ENCODE measurements at places on chromosomes 4 and X.

GRCh38 chrX:154317391-154317995 is 21.9 kb downstream of the TKTL1 start:
- DNase-seq: no peak

GRCh38 chrX:150200820-150201287 is 162.3 kb upstream of the MAMLD1 start:
- DNase-seq: peak; percentile 92

DNA sequence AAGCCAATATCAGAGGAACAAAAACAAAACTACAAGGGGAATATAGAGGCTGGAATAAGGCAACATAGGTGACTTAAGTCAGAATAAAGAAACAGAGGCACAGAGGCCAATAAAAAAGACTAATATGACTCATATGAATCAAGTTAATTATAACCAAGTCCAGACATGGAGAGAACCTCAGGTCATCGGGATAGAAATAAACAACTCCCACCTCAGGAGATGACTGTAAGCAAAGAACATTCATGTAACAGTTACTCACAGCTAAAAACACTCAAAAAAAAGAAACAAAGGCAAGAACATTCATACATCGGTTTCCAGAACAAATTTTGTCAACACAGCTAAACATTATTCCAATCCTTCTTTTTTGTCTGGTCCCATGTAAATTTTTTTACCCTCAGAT is 60.3 kb upstream of the RXFP1 start:
- DNase-seq: no peak

DNA sequence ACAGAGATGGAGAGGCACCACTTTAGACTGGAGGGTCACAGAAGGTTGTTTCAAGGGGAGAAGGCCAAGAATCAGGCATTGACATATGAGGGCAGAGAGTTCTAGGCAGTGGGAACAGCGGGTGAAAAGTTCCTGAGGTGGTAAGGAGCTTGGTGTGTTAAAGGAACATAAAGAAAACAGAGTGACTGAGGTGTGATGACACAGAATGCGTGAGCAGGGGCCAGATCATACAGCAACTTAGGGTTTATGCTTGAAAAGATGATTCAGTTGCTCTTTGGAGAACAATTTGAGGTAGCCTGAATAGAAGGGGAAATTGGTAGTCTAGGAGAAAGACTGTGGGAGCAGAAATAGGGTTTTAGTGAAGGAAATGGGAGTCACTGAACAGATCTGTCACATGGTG is 179.2 kb downstream of the AMELX start:
- no peak for DNase-seq

DNA sequence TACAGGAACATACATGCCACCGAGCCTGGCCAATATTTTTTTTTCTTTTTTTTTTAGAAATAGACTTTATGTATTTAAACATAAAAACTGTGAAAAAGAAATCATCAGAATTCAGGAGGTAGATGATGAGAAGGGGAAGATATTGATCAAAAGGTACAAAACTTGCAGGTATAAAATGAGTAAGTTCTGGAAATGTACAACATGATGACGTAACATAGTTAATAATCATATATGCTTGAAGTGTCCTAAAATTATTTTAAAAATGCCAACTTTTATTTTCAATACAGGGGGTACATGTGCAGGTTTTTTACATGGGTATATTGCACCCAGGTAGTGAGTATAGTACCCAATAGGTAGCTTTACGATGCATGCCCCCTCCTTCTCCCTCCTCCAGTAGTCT is 337.6 kb downstream of the GRID2 start:
- no peak for DNase-seq

GRCh38 chrX:150573702-150574101 is 5.3 kb downstream of the MTM1 start:
- DNase-seq: no peak

- DNase-seq: no peak
Observed at GRCh38 chr4:105417624-105418023, 56.2 kb downstream of the PPA2 start.

DNA sequence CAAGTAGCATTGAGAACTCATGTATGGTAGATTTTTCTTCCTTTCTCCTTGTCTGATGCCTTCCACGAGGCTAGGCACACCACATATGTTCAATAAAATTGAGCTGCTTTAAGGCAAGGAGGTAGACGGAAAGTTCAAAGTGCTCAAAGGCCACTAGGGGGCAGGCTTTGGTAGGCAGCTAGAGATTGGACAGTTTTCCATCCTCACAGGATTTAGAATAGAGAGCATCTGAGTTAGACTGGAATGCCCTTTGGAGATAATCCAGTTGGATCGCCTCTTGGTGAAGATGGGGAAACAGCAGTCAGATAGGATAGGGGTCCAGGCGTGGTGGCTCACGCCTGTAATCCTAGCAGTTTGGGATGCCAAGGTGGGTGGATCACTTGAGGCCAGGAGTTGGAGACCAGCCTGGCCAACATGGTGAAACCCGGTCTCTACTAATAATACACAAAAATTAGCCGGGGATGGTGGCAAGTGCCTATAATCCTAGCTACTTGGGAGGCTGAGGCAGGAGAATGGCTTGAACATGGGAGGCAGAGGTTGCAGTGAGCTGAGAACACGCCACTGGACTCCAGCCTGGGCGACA is 30.4 kb downstream of the ELF4 start:
- DNase-seq: peak; percentile 39

GRCh38 chr4:60500810-60501209 is 699.3 kb upstream of the ADGRL3 start:
- DNase-seq: no peak

GRCh38 chrX:2609431-2610238 is 81.5 kb upstream of the CD99 start:
- no peak for DNase-seq

DNA sequence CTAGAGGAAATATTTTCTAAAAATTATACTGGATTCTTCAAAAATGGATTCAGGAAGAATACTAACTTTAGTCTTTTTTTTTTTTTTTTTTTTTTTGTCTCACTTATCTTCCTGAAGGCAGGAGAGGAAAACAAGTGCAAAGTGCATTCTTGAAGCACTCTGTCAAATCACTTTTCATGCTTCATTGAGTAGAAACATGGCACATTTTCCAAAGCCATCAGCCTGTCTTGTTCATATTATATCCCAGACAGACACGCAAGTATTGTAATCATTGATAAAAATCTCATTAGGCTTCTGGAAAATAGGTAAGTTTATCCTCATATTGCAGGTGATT is 1.2 kb downstream of the BBS12 start:
- DNase-seq: no peak

- DNase-seq: no peak
Observed at GRCh38 chr4:12973522-12973921, 510.6 kb downstream of the RAB28 start.

DNA sequence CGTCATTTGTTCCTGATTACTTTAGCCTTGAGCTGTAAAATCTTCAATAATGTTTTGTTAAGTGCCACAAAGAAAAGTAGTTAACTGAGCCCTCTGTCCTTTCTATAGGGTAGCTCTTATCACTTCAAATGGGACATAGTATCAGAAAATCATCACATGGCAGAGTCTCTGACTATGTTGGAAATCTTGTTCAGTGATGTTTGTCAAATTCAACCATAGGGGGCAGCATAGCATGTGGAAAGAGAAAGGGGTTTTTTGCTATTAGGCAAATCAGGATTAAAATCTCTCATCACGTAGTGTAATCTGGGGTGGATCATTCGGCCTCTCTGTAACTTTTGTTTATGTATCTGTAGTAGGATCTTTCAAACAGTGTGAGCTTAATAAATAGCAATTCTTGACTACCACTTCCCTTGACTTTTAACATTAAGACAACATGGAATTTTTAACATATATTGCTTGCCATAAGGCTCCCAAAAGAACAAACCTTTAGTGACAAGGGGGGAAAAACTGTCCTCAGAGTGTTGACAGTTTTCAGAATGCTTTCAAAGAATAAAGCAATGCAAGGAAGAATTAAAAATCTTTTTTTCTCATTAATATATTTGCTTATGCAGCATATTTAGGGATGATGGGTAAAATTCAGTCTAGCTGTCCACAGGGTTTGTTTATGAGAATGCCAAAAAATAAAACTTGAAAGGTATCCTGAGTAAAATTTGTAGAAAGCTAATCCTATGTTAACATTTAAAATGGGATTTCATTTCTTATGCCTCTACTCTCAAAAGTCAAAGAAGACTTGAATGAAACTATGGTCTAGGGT is 127.2 kb downstream of the FBXW7 start:
- no peak for DNase-seq

DNA sequence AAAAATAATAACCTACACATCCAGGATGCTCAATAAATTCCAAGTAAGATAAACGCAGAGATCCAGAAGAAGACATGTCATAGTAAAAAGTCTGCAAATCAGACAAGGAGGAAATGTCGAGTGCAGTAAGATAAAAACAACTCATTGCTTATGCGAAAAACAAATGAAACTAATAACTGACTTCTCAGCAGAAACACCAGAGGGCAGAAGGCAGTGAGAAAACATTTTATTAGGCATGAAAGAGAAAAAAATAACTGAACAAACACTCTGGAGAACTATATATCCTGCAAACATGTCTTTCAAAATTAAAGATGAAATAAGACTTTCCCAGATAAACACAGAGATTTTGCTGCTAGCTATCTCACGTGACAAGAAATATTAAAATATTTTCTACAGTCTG is 201.3 kb upstream of the CTSO start:
- DNase-seq: no peak

DNA sequence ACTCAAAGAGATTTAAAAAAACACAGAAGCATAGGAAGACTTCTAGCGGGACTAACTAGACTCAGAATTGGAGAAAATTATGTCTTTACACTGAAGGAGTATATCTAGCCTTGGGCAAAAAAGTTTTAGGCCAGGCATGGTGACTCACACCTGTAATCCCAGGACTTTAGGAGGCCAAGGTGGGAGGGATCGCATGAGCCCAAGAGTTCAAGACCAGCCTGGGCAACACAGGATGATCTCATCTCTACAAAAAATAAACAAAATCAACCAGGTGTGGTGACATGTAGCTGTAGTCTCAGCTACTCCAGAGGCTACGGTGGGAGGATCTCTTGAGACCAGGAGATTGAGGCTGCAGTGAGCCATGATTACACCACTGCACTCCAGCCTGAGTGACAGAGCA is 99.5 kb downstream of the NEUROG2 start:
- no peak for DNase-seq

- DNase-seq: no peak
Observed at GRCh38 chr4:74223801-74224200, 65.9 kb downstream of the MTHFD2L start.

- no peak for DNase-seq
Observed at GRCh38 chr4:173231916-173232315, 63.3 kb downstream of the GALNT7 start.

- no peak for DNase-seq
Observed at GRCh38 chr4:13539619-13540445, 4.5 kb downstream of the NKX3-2 start.

DNA sequence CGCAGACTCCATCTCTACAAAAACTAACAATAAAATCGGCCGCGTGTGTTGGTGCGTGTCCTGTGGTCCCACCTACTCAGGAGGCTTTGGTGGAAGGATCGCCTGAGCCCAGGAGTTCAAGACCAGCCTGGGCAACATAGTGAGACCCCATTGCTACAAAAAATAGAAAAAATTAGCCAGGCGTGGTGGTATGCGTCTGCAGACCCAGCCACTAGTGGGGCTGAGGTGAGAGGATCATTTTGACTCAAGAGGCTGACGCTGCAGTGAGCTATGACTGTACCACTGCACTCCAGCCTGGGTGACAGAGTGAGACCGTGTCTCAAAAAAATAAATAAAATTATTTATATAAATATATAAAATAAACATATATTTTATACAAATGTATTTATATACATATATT is 22.3 kb downstream of the ASMTL start:
- DNase-seq: no peak

DNA sequence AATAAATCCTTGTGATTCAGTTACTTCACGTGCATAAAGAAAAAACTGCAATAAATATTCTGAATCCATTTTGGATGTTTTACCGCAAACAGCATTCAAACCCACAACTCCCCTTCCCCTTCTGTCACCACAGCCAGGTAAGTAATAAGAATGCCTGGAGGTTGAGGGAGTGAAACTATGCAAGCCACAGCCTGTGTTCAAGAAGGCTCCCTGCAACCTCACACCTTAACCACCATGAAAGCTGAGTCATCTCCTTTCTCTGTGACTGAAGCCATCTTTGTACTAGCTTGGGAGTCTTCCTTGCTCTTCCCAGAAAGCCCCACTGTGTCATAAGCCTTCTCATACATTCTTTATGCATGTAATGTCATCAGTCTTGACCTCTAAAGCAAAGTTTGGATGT is 297.0 kb upstream of the PUDP start:
- no peak for DNase-seq

- DNase-seq: no peak
Observed at GRCh38 chr4:164345756-164346155, 408.2 kb upstream of the SMIM31 start.

DNA sequence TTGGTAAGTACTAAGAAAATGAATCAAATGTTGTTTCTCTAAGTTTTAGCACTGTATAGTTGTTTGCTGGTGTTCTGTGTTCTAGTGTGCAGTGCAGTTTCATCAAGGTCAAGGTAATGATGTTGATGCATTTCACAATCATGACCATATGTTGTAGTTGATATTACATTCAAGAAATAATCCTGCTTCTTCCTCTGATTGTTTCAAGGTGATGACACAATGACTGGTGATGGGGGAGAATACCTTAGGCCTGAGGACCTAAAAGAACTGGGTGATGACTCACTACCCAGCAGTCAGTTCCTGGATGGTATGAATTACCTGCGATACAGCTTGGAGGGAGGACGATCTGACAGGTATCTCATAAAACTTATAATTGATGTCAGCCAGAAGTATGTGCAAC is 261.6 kb downstream of the ANK2 start:
- DNase-seq: no peak

DNA sequence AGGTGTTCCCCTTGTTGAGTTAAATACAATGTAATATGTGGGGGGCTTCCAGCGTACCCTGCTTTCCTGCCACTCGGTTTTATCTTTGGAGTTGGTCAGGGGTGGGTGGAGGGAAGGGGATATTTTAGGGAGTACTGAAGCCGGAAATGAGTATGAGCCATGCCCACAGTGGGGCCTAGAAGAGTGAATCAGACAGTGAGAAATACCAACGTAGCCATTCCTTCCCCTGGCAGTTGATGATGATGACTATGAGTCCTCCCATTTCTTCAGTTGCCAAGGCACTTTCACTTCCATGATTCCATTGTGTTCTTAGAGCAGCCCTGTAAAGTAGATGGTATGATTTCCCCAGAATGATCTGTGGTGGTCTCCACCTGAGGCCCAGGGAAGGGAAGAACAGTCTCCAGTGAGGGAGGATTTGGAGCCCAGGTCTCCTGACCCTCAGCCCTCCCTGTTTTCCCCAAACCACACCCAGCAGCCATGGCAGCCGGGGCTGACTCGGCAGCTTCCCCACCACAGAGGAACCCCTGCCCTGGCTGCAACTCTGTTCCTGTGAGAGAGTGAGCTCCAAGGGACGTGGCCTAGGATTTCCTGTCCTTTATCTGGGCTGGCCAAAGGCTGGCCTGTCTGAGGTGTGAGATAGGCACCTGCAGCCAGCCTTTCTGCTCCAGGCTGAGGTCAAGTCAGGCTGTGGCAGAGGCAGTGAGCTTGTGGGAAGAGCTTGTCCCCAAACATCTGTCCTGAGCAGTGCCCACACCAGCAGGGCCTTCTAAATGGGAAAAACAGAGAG is 52.7 kb downstream of the STARD8 start:
- no peak for DNase-seq

All from DMS153 (cell line).